ENCODE measurements at places on chromosomes 3 and 15.

- no peak for DNase-seq
These were observed 8.1 kb upstream of the IGDCC3 start for GRCh38 chr15:65385870-65386258.

- no peak for DNase-seq
These were observed 77.8 kb upstream of the NMNAT3 start for GRCh38 chr3:139755551-139755950.

DNA sequence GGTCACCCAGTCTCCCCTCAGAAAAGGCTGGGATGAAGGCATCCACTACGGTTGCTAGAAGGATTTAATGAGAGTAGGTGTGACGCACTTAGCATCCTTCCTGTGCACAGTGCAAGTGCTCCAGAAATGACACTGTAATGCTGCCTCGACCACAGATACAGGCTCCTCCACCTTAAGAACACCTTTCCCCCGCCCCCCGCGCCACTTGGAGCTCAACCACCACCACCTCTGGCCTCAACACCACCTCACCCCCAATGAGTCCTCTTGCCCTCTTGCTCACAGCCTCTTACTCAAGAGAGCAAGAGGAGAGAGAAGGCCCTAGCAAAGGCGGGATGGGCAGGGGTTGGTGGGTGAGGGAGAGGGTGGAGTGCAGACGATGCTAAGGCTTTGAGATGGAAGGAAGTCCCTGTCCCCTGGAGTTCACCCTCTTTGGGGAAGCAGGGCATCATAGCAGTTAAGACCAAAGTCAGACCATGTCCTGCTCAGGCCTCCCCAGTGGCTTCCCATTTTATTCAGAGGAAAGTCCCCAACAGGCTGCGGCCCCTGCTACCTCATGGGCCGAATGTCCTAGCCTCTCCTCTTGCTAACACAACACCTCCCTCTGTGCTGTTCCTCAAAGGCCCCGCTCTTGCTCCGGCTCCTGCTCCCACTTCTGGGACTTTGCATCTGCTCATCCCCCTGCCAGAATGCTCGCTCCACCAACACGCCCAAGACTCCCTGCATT lies 8.3 kb downstream of the STARD5 start:
- peak; percentile 47 for DNase-seq

DNA sequence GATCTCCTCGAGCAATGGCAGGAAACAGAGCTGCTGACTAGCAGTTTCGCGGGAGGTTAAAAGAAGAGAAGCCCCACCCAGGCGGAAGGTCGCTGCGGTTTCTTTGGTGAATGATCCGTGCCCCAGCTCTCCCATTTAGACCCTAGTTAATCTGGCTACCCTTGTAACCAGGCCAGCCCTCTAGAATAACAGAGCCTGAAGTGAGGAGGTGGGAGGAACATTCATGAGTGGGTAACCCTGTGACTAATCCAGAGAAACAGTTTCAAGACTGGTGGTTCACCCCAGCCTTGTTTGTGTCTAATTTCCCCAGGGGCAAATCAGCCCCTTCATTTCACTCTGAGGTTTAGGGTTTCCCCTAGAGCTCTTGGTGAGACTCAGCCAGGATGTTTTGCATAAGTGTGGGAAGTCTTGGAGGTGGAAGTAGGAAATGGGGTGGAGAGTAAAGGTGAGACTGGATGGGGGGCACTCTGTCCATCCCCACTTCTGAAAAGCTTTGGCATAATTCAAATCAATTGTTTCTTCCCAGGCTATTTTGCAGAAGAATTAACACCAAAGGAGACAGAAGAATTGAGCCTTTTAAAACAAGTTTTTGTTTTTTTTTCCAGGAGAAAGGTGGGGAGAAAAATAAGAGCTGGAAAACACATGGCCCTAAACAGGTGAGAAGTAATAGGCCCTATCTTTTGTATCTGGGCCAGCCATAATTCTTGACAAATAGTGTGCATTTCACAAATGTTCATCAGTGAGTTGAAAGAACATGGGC lies 303.1 kb downstream of the RPLP1 start:
- DNase-seq = peak; percentile 91

GRCh38 chr3:103693831-103694230 lies 1259.0 kb downstream of the ZPLD1 start:
- DNase-seq = no peak

GRCh38 chr3:4570840-4571621 lies 77.9 kb downstream of the ITPR1 start:
- DNase-seq = peak; percentile 15

DNA sequence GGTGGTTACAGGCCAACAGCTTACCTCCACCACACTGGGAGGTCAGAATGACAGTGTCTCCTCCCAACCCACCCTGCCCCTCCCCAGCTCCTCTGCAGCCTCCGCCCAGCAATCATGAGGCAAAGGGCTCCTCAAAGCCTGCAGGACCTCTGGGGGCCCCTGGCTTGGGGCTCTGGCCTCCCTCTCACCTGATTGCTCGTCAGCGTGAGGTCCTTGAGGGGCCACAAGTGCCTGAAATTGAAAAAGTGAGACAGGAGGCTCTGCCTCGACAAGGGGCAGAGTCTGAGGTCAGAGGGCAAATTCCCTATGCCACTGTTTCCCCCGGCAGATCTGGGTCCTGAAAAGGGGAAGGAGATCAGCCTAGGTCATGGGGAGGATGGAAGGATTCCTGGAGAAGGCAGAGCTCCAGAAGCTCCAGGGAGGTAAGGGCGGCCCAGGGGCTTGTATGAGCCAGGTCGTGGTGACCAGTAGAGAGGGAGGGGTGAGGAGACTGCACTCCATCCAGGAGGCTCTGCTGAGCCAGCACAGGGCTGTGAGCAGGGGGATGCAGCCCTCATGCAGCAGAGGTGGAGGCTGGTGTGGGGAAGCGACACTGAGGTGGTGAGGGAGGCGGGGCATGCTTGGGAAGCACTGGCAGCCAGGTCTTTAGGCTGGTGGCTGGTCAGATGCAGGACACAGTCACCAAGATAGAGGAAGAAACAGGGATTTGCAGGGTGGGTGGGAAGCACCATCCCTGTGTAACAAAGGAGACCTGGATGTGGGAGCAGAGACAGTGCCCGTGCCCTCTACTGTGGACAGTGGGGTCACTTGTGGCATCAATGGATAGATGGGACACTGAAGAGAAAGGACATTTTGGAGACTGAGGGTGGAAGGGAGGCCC lies 20.1 kb downstream of the ALS2CL start:
- DNase-seq = peak; percentile 2

GRCh38 chr3:72171946-72172345 lies 387.0 kb upstream of the PROK2 start:
- DNase-seq = no peak

- no peak for DNase-seq
These were observed 349.6 kb downstream of the ZIC1 start for GRCh38 chr3:147758771-147759170.

DNA sequence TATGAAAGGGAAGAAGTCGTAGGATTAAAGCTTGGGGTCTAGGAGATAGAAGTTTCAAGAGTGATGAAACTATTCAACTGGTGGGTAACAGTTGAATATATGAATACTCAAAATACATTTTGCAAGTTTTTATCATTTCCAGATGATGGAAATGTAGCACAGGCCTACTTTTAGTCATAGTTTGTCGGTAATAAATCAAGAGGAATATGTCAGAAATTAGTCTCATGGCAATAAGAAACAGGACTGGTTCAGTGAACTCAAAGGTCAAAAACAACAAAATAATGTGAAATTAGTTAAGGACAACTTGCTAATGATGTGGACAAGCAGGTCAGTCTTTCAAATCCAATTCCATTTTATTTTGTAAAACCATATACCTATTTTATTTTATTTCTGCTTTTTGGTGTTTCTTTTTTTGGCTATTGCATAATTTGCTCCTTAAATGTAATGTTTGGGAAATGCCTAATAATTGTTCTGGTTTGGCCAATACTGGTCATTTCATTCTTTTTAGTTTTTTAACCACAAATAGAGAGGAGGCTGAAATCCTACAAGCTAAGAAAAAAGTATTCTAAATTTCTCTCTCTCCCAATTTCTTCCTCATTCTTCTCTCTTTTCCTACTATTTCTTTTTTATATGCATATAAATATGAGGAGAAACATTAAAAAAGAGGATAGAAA lies 195.2 kb upstream of the ARHGEF26 start:
- no peak for DNase-seq

- no peak for DNase-seq
These were observed 36.6 kb downstream of the ATP2B2 start for GRCh38 chr3:10468613-10469354.

DNA sequence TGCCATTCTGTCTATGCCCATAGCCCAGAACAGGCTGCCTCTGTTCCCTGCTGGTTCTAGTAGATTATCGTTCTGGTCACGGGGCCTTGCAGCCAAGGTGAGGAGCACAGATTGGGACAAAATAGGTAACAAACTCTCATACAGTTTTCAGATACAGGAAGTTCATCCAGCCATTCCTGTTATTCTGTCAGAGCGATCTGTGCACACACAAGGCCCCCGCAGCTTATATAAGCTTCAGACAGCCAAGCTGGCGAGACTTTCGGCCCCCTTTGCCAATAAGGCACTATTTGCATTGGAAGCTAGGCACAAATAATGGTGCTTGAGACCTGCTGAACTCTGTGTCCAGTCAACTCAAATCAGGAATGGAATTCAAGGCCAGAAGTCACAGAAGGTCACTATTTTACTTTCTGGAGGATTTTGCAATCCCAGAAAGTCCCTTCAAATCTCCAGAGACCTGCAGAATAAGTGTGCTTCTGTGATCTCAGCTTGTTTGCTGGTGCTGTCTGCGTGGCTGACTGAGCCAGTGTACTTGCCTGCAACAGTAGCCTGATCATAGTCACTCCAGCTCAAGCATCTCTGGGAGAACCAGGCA lies 69.4 kb downstream of the BFSP2 start:
- DNase-seq = no peak

GRCh38 chr3:61315871-61316270 lies 64.6 kb upstream of the FHIT start:
- peak; percentile 5 for DNase-seq

DNA sequence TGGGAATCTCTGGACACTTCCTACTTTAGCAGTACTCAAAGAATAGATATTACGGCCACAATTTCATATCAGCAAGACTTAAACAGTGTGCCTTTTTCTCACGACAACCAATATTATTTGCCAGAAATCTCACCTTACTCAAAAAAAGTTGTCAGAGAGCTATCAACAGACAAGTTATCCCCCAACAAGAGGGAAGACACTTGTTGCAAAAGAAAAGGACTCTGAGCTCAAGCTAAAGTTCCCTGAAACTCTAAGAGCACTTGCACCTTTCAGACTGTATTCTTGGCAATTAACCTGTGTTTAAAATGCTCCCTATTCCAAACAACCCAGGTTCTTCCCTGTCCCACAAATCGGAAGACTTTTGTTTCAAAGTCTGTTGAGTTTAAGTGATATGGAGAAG lies 4.5 kb downstream of the LRIG1 start:
- no peak for DNase-seq

- no peak for DNase-seq
These were observed 8.7 kb upstream of the MCCC1 start for GRCh38 chr3:183108001-183108449.

DNA sequence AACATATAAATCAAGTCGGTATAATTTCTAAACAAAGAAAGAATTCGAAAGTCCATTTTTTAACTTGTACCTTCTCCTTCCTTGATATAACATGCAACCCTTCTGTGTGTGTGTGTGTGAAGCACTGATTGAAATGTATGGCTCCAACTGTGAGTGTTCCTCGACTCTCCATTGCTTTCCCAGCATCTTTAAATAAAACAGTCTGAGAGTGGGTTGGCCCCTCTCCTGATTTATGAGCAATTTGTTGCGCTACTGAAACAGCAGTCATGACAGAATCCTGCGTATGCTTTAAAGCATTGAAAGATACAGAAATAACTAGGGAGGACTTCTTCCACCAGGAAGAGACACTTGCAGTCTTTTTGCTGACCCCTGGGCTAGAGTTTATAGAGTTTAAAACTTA lies 340.0 kb upstream of the SATB1 start:
- DNase-seq = no peak

DNA sequence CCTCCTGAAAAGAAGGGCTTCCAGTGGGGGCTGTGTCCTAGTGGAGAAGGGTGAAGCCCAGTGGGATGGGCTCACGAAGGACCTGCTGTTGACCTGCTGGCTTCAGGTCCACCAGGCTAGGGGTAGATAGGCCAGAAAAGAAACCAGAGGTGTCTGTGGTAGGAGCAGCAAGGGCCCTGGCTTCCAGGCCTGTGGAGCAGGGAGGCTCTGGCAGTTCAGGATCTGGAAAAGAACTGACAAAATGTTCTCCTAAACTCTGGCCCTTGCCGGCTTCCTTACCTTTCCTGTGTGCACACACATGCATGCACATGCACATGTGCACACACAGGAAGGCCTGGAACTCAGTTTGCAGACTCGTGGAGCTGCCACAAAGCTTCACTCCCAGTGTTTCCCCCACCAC lies 49.7 kb downstream of the ABHD2 start:
- no peak for DNase-seq

- DNase-seq = no peak
These were observed 7.6 kb downstream of the ANXA2 start for GRCh38 chr15:60390231-60390630.

DNA sequence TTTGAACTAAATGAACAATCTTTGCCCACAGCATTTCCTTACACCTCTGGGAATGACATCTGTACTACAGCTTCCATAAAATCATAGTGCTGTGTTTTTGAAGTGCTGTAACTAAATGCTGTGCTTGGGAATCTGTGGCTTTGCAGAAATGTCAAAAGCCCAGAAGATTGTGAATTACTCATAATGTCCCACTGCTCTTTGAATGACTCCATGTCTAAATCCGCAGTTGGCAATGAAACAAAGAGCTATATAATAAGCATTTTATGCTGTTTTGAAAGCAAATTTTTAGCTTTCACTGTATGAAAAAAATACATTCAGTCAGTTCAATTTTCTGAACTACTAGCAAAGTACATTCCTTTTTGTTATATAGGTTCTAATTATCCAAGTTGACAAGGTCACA lies 88.6 kb upstream of the ADAMTS17 start:
- DNase-seq = no peak

DNA sequence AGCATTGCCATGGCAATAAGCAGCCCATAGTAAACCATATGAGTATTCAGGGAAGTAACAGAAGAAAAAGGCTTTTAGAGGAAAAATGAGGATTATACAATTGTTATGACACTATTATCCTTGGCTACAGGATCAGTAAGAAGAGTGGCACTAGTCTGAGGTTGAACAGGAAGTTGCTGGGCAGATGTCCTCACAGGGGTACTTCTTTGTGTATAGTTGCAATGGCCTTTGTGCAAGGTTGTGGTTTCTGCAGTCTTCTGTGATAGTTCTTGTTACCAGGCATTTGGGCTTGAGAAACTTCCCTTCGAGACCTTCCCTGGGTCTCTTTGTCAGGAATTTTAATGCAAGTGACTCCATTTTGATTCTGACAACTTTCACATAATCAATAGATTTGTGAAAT lies 100.6 kb upstream of the ATP11B start:
- no peak for DNase-seq

DNA sequence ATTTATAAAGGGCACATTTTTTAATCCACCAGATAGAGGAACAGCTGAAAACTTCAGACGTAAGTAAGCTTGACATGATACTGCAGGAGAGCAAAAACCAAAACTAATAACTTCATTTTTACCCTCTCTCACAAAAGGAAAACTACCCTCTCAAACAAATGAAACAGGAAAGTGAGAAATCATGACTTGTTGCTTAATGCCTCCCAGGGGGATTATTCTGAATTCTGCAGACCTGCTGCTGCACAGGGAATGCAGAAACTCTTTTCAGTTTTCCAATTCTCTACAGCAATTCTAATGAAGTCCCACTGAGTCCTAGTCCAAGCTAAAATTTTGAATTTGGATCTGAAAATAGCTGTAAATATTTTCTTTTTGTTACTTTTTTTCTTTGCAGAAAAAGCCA lies 637.1 kb upstream of the CCDC54 start:
- DNase-seq = no peak

GRCh38 chr15:73001840-73002239 lies 50.4 kb upstream of the NEO1 start:
- DNase-seq = no peak

- DNase-seq = peak; percentile 27
These were observed 2.0 kb downstream of the AP2M1 start for GRCh38 chr3:184176377-184177330.
